ENCODE measurements at places on chromosomes 1 and 21.

GRCh38 chr1:56250809-56251208 lies 328.6 kb downstream of the PLPP3 start:
- DNase-seq = no peak

DNA sequence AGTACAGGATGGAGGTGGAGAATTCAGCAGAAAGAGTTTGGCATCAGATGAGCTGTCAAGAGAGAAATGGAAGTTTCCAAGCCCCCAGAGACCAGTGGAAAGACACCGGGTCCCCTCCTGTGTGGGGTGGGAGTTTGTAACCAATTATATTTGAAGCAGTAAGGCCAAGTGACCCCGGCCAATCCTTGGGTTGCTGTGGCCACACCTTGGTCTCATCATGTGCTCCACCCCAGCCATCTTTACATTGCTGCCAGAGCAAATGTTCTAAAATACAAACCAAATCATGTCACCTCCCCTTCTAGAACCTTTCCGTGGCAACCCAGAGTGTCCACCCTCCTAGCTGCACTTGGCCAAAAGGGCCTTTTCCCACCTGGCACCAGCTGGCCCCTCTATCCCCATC lies 86.1 kb downstream of the KCNN3 start:
- no peak for DNase-seq

GRCh38 chr1:235822685-235823084 lies 44.0 kb downstream of the LYST start:
- no peak for DNase-seq

GRCh38 chr21:44484498-44485253 lies 29.4 kb downstream of the LRRC3 start:
- DNase-seq = no peak

DNA sequence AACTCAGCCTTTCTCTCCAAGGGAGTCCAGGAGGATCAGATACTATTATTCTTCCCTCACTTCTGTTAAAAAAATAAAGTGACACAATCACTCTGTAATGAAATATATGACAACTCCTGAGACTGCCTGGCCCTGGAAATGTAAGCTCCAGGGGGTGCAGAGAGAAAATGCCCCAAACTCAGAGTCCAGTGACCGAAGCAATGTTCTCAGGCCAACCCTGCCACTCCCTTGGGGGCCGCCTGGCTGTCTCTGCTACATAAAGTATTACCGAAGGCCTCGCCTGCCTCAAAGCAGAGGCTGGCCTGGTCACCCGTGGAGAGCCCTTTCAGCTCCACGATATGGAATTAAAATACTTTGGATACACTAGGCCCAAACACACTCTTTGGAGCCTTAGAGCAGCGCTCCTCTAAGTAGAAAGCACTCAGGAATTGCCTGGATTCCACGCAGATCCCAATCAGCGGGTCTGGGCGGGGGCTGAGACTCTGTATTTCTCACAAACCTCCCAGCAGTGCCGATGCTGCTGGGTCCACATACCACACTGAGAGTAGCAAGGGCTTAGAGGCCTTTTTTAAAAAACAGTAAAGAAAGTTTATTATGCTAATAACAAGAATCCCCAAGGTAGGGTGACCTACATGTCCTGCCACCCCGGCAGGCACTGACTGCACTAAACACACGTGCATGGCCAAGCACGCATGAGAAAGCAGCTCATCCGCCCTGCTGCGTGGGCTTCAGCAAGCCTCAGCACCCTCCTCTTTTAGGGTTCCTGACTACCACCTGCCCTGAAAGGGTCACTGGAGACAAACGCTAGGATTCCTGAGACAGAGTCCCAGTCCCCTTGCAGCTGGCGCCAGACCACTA lies 31.1 kb downstream of the TMCO4 start:
- no peak for DNase-seq

DNA sequence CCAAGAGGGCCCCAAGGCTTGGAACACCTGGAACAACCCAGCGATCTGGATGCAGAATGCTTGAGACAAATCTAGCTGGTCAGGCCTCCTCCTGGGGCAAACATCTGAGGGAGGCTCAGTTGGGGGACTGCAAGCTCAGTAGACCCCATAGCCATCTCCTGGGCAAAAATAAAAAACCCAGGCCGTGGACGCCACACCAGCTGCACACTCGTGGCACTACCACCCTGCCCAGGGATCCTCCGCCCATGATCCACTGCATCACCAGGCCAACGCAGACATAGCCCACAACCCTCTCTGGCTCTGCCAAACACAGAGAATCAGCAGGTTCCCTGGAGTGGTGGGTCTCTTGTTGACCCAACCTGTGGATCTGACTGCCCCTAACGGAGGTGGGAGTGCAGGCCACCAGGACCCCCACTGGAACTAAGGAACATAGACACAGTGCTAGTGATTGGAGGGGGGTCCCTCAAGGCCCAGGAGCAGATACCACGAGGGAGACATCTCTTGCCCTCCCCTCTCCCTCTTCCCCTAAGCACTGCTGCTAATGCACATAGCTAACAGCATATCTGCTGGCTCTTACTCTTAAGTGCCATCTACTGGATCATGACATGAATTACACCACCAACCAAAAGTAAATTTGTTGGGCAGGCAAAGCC lies 147.2 kb downstream of the CHD1L start:
- DNase-seq = peak; percentile 68

GRCh38 chr1:93235261-93235660 lies 54.7 kb downstream of the CCDC18 start:
- DNase-seq = no peak

DNA sequence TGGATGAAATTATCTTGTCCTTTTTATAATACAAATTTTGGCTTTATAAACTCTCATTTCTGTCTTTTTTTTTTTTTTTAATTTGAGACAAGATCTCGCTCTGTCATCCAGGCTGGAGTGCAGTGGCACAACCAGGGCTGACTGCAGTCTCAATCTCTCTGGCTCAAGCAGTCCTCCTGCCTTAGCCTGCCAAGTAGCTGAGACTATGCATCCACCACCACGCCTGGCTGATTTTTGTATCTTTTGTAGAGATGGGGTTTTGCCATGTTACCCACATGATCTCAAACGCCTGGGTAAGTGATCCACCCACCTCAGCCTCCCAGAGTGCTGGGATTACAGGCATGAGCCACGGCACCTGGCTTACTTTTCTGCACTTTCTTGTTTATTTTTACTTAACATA lies 7.5 kb downstream of the TOR1AIP1 start:
- no peak for DNase-seq

All from cardiac muscle cell (in vitro differentiated cells and primary cell).